ENCODE measurements at places on chromosomes 12 and 14. TPM values are rescaled to one million over a fixed set of nuclear protein-coding genes. Genes with fewer than 3 reads are reported as not detected.

Gene DDHD1
- polyA plus RNA-seq: 23.3 TPM

- DNase-seq: no peak
Observed at GRCh38 chr12:53624956-53625355, 1.2 kb downstream of the ATF7 start.

Gene RARG
- 59.8 TPM for polyA plus RNA-seq

DNA sequence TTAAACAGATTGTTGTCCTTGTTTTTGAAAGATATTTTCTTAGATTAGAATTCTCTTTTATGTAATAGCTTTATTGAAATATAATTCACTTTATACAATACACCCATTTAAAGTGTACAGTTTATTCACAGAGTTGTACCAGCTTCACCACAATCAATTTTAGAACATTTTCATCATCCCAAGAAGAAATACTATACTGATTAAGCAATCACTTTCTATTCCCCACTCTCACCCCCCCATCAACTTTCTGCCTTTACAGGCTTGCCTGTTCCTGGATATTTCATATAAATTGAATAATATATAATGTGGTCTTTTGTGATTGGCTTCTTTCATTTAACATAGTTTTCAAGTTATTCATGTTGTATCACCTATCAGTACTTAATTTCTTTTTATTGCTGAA, 44.4 kb downstream of the ARHGAP5 start:
- DNase-seq: no peak

DNA sequence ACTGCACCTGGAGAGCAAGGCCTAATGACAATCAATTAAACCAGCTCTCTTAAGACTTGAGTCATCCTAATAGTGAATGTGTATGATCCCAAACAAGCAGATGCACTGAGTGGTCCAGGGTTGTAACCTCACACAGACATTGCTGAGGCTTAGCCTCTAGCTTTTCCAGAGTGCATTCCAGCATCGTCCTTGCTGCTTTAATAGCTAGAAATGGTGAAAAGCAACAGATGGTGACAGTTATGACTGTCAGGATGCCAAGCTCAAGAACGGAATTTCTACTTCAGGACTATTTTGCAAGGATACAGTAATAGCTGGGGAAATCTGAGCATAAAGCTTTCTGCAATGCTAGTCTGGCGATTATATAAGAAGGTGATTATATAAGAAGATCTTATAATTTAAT, 34.6 kb downstream of the PTPRR start:
- DNase-seq: peak; percentile 20

DNA sequence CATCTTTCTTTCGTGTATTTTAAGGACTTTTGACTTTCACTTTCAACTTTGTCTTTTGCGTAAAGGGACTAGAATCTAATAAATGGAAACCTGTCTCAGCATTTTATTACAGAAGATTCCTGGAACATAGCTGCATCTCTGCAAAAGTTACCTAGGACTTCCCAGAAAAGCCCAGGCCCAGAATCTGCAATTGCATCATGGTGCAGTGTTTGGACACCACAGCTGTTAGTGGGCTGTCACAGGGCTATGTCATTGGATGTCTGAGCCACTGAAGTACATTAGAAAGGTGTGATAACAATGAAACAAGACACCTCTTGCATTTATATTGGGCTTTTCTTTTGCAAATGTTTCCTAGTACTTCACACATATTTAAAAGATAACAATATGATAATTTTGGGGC, 199.9 kb upstream of the IGF1 start:
- no peak for DNase-seq

- DNase-seq: no peak
Observed at GRCh38 chr14:79949906-79950305, 261.4 kb downstream of the DIO2 start.

DNA sequence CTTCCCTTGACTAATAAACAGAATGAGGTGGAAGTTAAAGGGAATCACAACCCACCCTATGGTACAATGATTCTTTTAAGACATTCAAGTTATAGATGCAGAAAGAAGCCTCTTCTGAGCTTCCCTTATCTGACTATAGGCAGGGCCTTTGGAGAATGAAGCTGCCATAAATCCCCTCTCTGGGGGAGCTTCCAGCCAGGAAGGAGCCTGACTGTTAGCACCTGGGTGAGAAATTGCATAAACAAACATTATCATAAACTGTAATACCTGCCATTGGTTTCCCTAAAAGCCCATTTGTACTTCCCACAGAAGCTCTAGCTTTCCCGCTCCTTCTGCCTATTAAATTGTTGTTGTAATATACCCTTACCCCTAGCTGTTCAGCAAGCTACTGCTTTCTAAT, 81.3 kb upstream of the RESF1 start:
- DNase-seq: no peak

DNA sequence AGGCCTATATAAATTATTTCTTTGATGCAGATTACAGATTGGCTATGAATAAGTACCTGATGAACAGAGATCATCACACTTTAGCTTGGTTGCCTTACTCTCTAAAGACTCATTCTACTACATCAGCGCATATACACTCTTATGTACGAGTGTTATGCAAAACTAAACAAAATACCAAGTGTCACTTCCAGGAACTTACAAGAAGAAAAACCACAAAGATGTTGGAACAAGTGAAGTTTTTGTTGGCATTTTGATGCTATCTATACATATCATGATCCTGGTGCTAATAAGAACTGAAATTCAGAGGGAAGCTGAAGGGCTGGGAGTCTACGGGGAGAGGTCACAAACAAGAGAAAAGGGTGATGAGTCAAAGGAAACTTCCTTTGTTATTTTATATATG, 47.9 kb upstream of the CERS5 start:
- no peak for DNase-seq

DNA sequence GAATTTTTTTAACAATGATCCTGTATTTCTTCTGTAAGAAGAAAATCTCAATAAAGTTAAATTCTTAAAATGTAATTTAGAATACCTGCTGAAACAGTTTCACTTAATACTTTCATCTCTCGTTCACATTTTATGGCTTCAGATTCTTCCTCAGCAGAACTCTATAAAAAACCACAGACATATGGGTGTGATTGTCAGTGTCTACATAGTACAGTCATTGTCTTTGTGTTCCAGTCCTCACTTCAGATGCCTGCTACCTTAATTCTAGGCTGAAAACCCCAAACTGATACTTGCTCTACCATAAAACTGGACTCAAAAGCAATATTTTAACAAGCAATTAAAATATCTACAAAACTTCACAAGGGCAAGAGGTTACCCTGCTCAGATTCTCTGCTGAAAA, 71.8 kb downstream of the DNAI7 start:
- no peak for DNase-seq

DNA sequence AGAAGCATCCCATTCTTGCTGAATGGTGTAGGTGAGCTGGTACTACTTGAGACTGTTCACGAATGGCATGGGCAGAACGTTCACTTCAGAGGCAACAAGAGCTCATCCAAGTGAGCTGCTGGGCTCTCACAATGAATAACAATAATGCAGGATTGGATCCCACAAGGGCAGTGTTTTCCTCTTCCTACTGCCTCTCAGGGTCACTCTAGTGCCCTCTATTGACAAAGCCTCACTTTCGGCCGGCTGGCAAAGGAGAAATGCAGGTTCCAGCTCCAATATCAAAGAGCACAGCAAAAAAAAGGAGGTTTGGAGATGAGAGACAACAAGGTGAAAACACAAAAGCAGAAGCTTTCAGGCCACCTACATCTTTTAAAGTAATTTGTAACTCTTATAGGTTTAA, 74.6 kb upstream of the MYF6 start:
- DNase-seq: no peak

GRCh38 chr12:60070552-60070951, 474.7 kb downstream of the SLC16A7 start:
- DNase-seq: no peak

GRCh38 chr12:27193854-27194544, 50.1 kb upstream of the STK38L start:
- DNase-seq: no peak

GRCh38 chr12:132163041-132163910, 19.0 kb downstream of the NOC4L start:
- no peak for DNase-seq

DNA sequence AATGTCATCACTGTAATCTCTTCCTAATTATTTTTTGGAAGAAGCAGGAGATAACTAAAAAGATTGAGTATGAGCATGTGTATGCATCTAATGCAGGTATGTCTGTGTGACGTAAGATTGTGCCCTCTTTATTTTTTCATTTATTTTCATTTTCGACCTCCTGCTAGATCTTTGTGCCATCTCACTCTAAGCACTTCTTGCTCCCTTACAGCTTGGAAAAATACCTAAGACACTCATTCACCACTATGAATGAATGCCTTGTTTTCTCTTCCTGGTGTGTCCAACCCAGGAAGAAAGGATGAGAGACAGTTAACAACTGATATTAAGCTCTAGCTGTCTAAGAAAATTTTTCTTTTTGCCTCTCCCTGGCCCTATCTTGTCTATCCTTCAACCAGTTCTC, 76.8 kb upstream of the CISTR start:
- no peak for DNase-seq

DNA sequence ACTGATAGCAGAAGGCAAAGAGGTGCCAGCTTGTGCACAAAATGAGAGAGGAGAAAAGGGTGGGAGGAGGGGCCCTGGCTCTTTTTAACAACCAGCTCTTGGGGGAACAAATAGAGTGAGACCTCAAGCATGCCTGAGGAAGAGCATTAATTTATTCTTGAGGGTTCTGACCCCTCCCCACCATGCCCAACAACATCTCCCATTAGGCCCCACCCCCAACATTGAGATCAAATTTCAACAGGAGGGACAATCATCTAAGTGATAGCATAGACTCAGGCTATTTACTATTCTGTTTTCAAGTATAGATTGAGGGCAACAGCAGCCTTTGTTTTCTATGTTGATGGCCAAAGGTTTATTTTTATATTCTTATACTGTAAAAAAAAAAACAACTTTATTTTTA, 59.7 kb downstream of the FUT8 start:
- DNase-seq: no peak

GRCh38 chr12:7605900-7606465, 59.7 kb downstream of the APOBEC1 start:
- DNase-seq: no peak

- DNase-seq: peak; percentile 60
Observed at GRCh38 chr12:104456950-104457745, 400 bp downstream of the CHST11 start.

DNA sequence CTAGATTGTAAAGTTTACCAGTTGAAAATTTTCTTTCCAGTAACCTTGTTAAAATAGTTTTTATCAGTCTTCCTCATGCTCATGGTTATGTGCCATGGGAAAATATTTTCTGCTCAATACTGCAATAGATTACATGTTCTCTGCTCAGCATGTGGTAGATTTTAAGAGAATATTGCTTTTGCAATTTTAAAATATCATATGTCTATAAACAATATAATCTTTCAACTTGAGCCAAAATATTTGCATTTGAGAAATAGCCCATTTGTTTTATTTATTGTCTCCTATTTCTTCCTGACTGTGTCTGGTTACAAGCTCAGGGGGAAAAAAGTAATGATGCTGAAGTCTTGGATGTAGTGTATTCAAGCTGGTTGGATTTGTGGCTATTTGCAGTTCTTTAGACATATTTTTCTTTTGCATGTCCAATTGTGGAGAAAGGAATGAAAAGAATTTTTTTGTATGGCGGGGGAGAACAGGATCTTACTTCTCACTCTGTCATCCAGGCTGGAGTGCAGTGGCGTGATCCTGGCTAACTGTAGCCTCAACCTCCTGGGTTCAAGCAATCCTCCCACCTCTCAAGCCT, 342.6 kb upstream of the NAV3 start:
- no peak for DNase-seq

GRCh38 chr14:21748869-21749303, 75.3 kb upstream of the OR4E1 start:
- DNase-seq: no peak

DNA sequence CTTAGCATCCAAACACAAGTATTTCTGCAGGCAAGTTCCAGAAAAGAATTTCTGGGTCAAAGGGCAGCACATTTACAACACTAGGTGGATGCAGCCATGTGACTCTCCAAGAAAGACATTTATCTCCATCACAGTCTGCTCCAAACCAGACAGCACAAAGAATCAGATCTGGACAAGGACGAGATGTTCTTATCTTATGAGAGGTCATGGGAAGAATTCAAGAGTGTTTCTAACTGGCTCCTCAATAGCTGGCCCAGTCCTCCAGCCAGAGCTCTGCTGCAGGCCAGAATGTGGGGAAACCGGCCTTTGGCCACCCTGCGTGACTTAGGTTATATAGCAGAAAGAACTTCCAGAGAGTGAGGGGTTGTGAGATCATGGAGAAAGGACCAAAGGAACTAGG, 17.4 kb downstream of the TMEM119 start:
- no peak for DNase-seq

Gene SRRM4
- 0.23 TPM for polyA plus RNA-seq

Gene SAMD15
- 5.7 TPM for polyA plus RNA-seq

DNA sequence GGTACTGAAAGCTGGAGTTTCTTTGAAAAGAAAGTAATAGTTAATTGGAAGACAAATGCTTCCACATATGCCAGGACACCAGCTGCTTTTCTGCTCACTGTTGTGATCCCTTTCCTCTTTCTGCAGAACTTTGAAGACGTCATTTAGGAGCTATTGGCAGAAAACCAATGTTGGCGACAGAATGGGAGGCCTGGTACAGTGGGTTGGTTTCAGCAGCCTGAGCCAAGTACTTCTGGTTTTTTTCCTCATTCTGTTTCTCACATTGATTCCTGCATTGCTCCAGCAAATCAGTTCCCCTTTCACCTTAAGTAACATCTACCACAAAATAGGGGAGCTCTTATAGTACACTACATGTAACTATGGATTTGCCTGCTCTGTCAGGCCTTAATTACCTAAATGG, 96.9 kb downstream of the FIGNL2 start:
- peak; percentile 46 for DNase-seq

DNA sequence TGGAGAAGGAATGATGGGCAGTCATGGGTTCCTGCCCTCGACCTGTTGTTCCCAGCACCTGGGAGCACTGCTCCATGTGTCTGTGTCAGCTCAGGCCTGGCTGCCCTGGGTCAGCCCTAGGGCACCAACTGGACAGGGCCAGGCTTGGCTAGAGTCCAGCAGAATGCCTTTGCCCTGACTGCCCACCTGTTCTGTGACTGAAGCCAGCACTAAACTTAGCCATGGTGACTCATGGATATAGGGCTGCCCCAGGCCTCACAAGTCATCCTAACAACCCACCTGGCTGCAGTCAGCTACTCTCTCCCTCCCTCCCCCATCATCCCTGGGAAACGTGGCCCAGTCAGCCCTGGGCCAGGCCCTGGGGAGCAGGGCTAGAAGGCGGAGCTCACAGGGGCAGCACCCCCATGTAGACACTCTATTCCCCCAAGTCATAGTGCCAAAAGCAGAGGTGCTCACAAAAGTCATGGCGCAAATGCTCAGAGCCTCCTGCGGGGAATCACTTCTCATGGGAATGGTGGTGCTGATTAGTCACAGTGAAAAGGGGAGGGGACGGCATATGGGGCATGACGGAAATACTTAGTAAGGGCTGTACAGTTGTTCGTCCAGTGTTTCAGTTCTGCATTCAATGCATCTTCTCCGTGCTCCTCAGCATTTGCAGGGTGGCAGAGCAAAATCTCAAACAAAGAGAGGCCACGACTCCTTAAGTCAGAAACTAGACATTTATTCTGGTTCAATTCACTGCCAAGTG, 52.0 kb upstream of the NTF3 start:
- DNase-seq: no peak

- no peak for DNase-seq
Observed at GRCh38 chr12:46214668-46215436, 54.0 kb downstream of the SLC38A1 start.

Gene RTRAF
- 353 TPM for polyA plus RNA-seq
